Activated CD4-positive, CD25-positive, alpha-beta regulatory T cell (primary cell): ENCODE measurements at places on chromosomes 6 and 20.

- DNase-seq = no peak
Measured at GRCh38 chr6:7239590-7239948, 73.4 kb downstream of the SSR1 start.

DNA sequence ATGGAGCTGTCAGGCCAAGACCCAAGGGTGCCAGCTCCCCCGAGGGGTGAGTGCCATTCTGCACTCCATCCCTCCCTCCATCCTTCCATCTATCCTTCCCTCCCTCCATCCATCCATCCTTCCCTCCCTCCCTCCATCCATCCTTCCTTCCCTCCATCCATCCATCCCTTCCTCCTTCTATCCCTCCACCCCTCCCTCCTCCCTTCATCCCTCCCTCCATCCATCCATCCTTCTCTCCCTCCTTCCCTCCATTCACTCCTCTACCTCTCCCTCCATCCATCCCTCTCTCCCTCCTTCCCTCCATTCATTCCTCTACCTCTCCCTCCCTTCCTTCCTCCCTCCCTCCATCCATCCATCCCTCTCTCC lies 41.3 kb upstream of the MRGBP start:
- DNase-seq = no peak

DNA sequence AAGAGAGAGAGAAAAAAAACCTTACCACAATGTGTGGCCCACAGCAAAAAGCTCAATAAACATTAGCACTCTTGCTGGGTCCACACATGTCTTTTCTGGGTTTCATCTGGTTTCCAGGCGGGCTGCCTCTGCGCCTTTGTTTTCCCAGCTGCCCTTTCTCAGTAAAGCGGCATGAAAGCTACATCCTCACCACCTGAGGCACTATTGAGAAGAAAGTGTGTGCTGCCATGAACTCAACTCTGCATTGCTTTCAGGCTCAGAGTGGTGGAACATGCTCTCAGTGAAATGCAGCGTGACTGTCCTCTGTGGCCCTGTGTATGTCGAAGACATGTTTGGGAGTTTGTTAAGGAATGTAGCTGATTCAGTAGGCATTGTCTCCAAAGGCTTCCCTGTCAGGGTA lies 102.3 kb downstream of the LYRM2 start:
- DNase-seq = no peak

GRCh38 chr6:55868771-55869479 lies 6.5 kb downstream of the BMP5 start:
- no peak for DNase-seq

- no peak for DNase-seq
Measured at GRCh38 chr6:135675026-135675425, 176.5 kb upstream of the PDE7B start.

DNA sequence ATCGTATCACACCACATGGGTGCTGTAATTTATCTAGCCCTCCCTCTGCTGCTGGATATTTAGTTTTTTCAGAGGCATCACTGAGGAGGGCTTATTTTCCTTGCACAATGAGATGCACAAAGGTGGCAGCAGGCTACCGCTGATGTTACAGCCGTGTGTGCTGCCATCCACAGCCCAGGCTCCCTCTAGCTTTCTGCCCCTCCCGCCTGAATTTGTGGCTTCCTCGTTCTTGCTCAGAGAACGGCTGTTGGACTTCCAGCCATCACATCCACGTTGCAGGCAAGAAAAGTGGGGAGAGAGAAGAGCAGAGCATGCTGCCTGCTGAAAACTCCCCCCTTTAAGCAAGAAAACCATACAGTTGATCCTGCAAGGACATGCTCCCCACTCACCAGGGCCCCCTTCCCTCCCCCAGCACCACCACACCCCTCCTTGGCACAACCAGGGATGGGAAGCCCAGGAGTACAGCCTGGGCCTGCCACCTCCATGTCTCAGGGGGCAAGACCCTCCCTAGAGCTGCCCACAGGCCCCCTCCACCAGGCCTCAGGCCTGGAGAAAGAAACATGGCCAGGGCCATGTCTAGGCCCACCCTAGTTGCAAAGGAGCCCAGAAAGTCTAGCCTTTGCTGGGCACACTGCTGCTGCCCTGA lies 102.6 kb downstream of the MRPL14 start:
- no peak for DNase-seq

- DNase-seq = no peak
Measured at GRCh38 chr6:168107191-168107983, 28.4 kb upstream of the FRMD1 start.

DNA sequence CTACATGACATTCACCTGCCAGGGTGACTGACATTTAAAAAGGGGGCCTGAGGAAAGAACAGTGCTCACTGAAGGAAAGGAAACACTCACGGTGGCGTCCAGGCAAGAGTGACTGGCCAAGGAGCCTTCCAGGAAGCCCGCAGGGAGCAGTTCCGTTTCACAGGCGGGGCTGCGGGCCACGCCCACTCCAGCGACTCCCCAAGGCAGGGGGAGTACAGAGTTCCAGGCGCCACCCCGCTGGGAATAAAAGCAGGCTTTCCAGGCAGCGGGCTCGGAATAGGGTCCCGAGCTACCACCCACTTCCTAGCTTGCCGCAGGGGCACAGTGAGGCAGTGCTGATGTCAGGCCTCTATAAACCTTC lies 34.2 kb downstream of the PKIG start:
- no peak for DNase-seq

DNA sequence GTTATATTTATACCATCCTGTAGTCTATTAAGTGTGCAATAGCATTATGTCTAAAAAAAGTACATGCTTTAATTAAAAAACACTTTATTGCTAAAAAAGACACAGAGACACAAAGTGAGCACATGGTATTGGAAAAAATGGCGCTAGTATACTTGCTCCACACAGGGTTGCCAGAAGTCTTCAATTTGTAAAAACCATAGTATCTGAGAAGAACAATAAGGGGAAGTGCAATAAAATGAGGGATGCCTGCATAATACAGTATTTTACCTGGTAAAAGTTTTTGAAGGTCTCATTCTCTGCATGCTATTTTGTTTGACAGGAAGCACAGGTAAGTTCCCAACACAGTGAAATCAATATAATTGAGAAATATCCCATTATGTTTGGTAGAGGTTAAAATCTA lies 1.6 kb downstream of the NOX3 start:
- DNase-seq = no peak

DNA sequence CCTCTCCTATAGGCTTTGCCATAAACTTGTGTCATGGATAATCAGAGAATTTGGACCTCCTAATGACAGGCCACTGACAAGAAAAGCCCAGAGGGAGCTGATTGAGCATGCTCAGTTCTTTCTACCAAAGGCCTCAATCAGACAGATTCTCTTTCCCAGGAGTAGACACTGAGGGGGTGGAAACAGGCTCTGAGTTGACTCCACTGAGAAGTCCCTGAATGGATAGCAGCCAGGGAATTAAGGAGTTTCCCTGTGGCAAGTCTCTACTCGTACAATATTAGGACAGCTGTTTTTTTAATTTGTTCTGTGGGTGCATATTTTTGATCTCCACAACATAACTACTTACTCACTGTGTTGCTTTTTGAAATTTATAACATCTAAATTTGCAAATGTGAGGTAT lies 63.3 kb downstream of the SLC16A10 start:
- no peak for DNase-seq

DNA sequence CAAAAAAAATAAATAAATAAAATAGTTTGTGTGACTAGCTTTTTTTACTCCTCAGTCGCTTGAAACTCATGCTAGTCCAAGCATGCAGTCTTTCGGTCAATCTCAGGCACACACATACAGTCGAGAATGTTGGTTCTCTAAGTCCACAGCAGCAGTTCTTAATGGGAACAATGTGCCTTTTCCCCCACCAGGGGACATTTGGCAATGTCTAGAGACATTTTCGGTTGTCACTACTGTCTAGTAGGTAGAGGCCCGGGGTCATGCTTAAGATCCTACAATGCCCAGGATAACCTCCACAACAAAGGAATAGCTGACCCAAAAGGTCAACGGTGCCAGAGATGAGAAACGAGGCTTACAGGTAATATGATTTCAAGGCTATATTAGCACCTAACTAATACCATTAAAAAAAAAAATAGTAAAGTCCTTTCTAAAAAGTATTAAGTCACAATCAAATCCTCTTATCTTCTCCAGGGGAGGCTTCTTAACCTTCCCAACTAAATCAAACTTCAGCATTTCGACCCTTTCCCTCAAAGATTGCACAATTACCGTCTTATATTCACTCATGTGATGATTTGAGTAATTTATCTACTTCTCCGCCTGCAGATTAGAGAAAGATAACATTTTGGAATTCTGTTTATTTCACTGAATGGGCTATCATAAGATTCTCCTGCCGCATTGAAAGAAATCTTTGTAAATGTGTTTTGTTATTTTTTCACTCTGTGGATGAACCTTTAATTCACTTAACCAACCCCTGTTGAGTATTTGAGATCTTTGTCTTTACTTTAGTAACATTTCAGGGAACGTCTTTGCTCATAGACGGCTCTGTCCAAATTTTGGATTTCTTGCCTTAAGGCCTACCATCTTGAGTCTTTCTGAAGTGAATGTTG lies 8.1 kb upstream of the SALL4 start:
- DNase-seq = no peak

DNA sequence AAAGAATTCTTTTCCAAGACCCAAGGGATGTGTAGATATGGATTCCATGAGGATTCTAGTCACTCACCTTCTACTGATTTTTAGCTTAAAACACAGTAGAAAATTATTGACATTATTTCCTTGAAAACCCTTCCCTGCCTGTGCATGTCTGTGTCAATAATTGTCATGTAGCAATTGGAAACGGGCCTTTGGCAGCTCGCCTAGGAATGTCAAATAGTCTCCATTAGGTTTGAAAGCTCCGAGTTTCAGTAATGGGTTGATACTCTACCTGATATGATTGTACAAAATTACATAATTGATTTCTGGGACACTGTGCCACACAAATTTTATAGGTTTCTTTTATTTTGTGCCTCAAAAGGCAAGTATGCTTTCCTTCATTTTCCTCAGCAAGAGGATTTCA lies 515.2 kb upstream of the ARID1B start:
- no peak for DNase-seq

GRCh38 chr20:9637889-9638288 lies 123.5 kb downstream of the LAMP5 start:
- no peak for DNase-seq

GRCh38 chr20:35601990-35602389 lies 13.6 kb upstream of the SPAG4 start:
- no peak for DNase-seq

DNA sequence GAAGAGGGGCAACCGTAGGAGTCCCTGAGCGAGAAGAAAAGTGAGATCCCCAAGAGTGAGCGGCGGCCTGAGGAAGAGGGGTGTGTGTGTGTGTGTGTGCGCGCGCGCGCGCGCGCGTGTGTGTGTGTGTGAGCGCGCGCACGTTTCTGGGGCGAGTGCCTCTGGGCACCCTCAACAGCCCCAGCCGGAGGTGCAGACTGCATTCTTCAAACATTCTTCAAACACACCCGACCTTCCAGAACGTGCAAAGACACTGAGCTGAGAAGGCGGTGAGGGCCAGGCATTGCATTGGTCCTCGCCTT lies 76.2 kb upstream of the FOXP4 start:
- DNase-seq = no peak

DNA sequence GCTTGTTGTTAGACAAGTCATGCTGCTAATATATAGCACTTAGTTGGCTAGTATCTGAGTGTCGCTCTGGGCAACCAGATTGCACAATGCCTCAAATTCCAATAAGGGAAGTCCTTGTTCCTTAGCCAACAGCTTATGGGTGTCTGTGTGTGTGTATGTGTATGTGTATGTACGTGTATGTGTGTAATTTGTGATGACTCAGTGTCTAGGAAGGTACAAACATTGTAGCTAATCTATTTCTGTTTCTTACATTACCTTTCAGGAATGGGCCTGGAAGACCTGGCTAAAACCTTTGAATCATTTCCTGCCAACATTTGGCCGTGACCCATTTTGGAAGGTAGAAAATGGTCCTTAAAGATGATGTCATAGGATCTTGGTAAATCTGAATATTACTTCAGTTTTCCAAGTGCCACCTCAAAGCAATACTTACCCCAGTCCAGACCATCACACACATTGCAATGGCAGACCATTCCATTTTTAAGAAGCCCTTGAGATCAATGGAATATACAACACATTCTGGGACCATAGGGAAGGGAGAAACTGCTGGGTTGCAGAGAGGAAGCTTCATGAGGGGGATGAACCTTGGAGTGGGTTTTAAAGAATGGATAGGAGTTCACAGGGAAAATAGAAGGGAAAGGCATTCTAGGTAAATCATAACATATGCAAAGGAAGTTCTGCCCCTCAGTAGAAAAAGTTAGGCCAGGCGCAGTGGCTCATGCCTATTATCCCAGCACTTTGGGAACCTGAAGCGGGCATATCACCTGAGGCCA lies 25.1 kb downstream of the NEDD9 start:
- no peak for DNase-seq

DNA sequence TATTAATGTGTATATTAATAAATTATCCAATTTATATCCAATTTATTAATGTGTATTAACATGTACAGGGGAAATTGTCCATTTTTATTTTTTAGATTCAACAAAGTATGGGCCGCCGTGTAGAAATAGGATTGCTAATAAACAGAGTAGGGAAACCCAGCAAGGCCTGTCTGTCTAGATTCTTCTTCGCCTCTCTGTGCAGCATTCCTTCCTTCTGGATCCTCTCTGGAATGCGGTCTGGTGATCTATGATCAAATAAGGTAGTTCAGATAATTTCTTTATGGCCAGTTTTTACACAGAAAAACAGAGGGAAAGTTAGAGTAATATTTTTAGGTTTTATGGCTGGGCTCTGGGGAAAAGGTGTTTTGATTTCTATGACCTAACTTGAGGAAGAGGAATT lies 19.9 kb upstream of the HFE start:
- DNase-seq = no peak

- DNase-seq = peak; percentile 7
Measured at GRCh38 chr6:45930420-45931040, 85.1 kb downstream of the CLIC5 start.

- DNase-seq = no peak
Measured at GRCh38 chr6:47229255-47229654, 80.5 kb downstream of the TNFRSF21 start.

DNA sequence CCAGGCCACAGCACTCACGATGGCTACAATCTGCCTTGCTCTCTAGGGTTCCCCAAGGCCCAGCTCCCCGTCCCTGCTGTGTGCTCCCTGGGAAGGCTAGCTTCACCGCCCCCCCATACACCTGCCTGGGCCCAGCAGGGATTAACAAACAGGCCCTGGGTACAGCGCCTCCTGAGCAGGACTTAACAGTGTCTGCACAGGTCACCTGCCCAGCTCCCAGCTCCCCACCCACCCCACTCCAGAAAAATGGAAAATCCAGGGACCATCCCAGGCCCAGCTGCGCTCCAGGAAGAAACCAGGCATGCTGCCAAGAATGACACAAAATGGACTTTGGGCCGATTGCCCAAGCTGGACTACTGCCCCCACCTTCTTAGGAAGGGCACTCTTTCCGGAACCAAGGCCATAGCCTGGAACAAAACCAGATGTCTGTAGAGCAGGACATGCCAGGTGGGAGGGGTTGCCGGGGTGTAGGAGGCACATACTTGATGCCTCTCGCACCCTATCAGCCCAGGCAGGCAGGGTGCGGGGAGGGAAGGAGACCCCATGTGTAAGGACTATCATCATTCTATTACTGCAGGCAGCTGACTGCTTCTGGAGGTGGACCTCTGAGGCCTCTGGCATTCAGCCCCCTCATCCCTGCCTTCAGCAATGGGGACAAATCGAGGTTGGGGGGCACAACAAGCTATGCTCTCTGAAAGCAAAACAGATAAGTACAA lies 104.9 kb downstream of the SNX5 start:
- DNase-seq = no peak
